ENCODE measurements at places on chromosomes 6 and 20.

DNA sequence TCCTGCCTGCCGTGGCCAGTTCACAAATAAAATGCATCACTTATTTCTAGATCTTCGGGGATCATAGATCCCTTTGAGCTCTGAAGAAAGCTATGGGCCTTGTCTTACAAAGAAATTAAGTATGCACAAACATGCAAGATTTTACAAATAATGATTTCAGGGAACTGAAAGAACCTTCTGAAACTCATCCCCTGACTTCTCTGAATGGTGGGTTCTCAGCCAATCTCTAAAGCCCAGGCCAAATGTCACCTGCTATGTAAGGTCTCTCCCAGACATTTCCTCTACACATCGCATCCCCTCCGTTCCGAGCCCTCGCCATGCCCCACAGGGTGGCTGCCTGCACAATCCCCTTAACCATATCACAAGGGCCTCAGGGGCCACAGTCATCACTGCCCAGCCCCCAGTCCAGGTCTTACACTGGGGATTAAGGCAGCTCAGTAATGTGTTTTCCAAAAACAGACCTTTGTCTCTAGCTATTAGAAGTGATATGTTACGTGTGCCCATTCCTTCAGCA is 16.1 kb upstream of the ANKRD60 start:
- DNase-seq: no peak

GRCh38 chr6:149488815-149489214 is 4.0 kb upstream of the ZC3H12D start:
- no peak for DNase-seq

DNA sequence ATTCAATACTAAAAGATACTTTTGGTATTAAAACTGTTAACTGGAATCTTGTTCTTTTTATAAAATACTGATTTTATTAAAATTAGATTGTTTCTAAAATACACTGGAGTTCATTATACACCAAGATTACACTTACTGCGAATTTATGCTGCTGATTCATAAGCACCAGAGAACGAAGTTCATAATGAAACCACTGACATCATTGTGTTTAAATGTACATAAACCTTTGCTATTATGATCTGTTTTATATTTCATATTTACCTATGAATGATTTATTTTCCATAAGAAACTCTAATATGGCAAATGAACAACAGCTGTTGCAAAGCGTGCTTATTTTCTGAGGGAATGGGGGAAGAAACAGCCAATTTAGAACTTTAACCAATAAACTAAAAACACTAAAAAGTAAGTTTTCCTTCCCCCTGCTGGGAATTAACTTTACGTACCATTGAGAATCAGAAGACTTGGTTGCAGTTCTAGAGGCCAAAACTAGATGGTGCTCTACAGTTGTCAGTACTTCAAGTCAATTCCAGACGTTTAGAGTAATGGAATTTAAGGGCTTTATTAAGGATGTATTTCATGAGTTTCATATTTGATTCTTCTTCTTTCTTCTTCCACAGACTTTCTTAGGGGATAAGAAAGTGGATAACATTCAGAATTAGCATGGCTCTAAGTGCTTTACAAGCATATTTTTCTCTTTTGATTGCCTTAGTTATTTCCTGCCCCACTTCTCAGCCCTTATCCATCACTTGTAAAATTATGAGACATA is 30.8 kb upstream of the COL19A1 start:
- DNase-seq: no peak

GRCh38 chr6:17740559-17741220 is 34.0 kb upstream of the NUP153 start:
- no peak for DNase-seq

GRCh38 chr6:16296061-16296670 is 57.8 kb downstream of the GMPR start:
- DNase-seq: no peak

DNA sequence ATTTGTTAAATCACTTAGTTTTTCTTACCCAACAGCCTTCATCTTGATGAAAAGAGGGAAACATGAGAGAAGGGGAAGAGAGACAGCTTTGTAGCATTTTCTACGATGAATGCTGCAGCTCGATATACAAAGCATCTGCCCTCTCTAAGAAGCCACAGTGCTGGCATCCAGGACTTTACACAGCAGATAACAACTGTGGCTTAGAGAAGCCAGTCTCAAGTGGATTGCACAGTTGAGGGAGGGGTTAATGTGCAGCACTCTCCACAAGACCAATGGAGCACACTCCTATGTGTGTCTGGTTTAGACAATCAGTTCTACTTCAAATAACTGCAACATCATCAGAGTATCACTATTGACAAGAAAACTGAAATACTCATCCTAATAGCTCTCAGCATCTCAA is 5.8 kb downstream of the C6orf120 start:
- no peak for DNase-seq

DNA sequence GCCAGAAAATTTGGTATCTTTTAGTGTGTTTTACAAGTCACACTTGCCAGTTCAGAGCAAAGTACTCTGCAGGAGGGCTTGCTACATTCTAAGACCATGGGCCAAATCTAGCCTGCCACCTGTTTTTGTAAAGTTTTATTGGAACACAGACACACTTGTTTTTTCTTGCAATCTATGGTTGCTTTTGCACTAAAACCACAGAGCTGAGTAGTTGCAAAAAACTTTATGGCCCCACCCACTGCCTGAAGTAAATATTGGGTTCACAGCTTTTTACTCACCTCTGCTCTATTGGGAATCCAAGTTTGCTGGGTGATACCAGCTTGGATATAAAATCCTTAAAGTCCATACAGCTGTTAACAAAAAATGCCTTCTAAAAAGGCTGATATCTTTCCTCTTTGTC is 109.0 kb downstream of the ZFP64 start:
- DNase-seq: no peak

DNA sequence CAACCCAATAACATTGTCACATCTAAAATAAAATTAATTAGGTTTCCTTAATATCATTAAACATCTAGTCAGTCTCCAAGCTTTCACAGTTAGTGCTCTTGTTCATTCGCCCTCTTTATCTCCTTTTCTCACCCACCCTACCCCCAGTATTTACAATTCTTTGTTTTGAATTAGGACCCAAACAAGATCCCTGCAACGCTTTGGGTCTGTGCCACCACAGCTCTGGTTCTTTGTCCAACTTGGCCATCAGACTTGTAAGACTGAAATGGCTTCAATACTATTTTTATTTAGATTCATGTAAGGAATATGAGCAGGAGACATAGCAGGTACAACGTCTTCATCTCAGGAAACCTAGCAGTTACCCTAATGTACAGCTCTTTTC is 276.5 kb downstream of the CDKAL1 start:
- DNase-seq: no peak

- DNase-seq: no peak
Measured at GRCh38 chr20:47654370-47654769, 130.9 kb downstream of the SULF2 start.
